ENCODE measurements at places on chromosomes 13 and 19.

DNA sequence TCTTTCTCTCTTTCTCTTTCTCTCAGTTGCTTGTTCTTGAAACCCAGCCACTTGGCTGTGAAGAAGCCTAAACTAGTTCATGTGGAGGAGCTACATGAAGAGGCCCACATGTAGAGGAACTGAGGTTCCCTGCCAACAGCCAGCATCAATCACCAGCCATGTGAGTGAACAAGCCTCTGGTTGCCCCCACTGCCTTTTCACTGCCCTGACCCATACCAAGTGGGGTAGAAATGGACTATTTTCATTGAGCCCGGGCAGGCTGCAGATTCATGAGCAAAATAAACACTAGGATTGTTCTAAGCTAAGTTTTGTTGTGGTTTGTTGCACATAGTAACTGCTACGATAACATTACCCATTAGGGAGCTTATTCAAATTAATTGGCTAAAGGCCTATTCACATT is 78.7 kb upstream of the FAM216B start:
- DNase-seq: peak; percentile 20

GRCh38 chr19:1856698-1857603 is 6.4 kb downstream of the KLF16 start:
- peak; percentile 73 for DNase-seq

- peak; percentile 84 for DNase-seq
These were observed 12.4 kb downstream of the SNRNP70 start for GRCh38 chr19:49097453-49098288.

- no peak for DNase-seq
These were observed 21.5 kb downstream of the VWA8 start for GRCh38 chr13:41939398-41939797.

- peak; percentile 76 for DNase-seq
These were observed 2.0 kb upstream of the TSHZ3 start for GRCh38 chr19:31351056-31351854.

DNA sequence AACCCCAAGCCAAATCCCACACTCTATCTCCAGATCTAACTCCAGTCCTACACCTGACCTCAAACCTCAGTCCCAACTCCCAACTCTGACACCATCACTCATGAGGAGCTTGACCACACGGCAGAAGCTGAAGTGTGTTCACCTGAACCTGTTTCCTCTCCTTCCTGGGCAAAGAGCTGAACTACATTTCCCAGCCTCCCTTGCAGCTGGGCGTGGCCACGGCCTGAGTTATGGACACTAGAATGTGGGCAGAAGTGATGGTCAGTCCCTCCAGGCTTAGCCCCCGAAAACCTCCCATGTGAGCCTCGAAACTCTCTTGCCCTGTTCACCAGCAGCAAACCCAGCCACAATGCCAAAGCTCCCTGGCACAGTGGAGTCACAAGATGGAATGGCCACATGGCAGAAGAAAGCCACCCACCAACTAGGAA is 19.5 kb upstream of the MEIS3 start:
- DNase-seq: no peak

GRCh38 chr19:15843203-15843893 is 27.9 kb upstream of the OR10H1 start:
- DNase-seq: no peak

- no peak for DNase-seq
These were observed 28.9 kb downstream of the ARHGEF7 start for GRCh38 chr13:111143865-111144540.
